ENCODE measurements at places on chromosomes 11 and 22.

DNA sequence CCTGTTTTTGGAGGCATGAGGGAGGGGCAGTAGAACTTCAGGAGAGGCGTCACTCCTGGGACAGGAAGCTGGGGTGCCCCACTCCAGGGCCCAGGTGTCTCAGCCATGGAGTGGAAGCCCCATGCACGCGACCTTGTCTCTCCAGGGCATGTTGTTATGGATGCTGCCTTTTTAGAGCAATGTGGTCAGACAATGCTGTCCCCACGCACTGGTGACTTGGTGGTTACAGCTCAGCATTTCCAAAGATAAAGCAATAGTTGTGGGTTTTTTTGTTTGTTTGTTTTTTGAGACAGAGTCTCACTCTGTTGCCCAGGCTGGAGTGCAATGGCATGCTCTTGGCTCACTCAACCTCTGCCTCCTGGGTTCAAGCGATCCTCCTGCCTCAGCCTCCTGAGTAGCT is 22.3 kb downstream of the EIF4G2 start:
- DNase-seq: no peak
- H3K4me3 ChIP-seq: no peak overlapping the region
- no peaks in the 10 kb centered on the region for H3K4me1 ChIP-seq
- H3K36me3 ChIP-seq: no peaks in the 10 kb centered on the region
- H3K27ac ChIP-seq: no peak overlapping the region

DNA sequence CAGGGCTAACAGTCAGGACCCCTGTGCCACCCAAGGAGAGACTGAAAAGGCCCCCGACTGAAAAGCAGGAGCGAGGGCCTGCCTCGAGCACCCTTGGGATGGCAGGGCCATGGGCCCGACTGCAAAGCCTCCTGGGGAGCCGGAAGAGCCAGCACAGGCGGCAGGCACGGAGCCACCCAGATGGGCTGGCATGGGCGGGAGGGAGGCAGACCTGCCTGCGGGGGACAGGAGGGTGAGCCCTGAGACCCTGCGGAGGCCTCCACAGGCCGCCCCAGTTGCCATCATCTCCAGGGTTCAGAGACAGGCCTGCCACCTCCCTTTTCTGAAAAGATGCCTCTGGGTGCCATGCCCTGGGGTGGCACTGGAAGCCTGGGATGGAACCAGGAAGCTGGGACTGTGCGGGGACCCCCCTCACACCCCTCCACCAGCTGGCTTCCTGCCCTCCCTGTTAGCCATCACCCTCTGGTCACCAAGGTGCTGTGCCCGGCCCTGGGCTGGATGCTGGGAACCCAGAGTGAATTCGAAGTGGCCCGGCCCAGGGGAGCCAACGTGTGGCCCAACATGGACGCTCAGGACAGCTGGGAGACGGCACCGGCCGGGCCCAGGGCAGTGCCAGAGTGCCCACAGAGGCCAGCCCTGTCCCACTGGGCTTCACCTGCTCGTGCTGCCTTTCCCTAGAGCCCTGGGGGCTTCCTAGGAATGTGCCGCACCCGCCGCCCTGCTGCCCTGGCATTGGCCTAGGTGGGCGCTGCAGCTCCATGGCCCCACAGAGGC is 13.8 kb downstream of the TSPAN32 start:
- H3K4me3 ChIP-seq: no peak overlapping the region
- H3K36me3 ChIP-seq: peaks cover 3% of the 10 kb centered on the region
- no peaks in the 10 kb centered on the region for H3K27me3 ChIP-seq
- no peak overlapping the region for H3K27ac ChIP-seq
- H3K4me1 ChIP-seq: peaks cover 15% of the 10 kb centered on the region

GRCh38 chr11:118885319-118885718 is 1.6 kb downstream of the CXCR5 start:
- DNase-seq: no peak
- H3K4me1 ChIP-seq: peaks cover 40% of the 10 kb centered on the region
- H3K27me3 ChIP-seq: no peaks in the 10 kb centered on the region
- H3K27ac ChIP-seq: peak overlapping the region; percentile 89

GRCh38 chr11:73157101-73158010 is 15.2 kb upstream of the FCHSD2 start:
- H3K27ac ChIP-seq: no peak overlapping the region
- H3K4me3 ChIP-seq: no peak overlapping the region
- no peak for DNase-seq
- H3K36me3 ChIP-seq: peaks cover 6% of the 10 kb centered on the region

DNA sequence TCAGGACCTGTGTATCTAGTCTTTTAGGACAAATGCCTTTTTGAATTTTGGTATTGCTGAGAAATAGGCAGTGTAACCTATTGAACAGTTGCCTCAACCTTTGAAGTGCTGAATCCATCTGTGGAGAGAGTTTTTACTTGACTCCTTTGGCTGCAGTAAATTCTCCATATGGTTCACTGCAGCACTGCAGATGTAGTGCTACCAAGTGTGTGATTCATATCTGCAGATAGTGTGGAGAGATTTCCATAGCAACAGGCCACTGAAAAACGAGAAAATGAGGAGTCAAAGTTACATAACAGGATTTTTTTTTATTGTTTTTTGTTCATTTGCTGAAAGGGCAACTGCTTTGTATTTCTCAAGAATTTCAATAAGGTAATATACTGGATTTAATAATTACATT is 356.1 kb downstream of the RAB38 start:
- no peak overlapping the region for H3K27ac ChIP-seq
- DNase-seq: no peak
- H3K27me3 ChIP-seq: no peaks in the 10 kb centered on the region

DNA sequence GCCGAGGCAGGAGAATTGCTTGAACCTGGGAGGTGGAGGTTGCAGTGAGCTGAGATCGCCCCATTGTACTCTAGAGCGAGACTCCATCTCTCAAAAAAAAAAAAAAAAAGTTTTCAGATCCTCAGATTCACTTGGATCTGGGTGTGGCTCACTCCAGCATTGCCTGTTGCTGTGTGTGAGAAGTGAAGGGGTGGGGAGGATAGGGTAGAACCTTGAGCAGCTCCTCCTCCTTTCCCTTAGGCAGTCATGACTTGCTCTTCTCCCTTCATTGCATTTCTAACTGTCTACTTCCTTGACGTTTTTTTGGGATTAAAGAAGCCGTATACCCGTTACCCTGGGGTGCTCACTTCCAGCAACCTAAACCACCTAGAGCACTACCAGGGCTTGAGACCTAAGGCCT is 63.1 kb upstream of the YWHAH start:
- H3K4me3 ChIP-seq: no peak overlapping the region
- H3K4me1 ChIP-seq: peaks cover under 1% of the 10 kb centered on the region
- H3K27ac ChIP-seq: no peak overlapping the region
- peaks cover 32% of the 10 kb centered on the region for H3K36me3 ChIP-seq
- no peaks in the 10 kb centered on the region for H3K27me3 ChIP-seq
- no peak for DNase-seq

DNA sequence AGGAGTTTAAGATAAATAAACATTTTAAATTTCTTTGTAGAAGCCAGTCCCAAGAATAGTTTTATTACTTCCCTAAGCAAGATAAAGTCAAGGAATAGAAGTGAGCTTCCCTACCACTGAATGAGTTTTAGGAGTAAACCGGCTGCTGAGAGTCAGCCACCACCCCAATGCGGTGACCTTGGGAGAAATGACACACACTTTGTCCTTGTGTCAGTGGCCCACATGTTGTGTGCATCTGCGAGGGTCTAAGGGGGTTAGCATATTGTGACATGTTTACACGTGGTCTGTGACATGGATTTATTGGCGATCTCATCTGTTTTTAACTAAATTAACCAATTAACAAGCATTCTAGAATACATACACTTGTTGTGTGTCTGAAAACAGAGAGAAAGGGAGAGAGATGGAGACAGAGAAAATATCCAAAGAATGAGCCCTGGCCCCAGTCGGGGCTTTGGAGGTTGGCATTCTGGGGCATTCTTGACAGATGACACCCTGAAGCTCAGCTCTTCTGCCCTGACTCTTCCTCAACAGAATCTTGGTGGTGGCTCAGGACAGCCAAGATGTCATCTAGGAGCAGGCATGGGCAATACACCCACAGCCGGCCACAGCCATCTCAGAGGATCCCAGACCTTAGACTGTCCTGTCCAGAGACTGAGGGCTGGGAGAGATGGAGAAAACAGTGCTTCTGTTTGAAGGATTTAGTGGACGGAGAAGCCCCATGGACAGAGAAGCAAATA is 29.7 kb upstream of the TMPRSS4 start:
- no peak for DNase-seq
- peaks cover 74% of the 10 kb centered on the region for H3K4me1 ChIP-seq
- peak overlapping the region; percentile 66 for H3K4me3 ChIP-seq
- no peaks in the 10 kb centered on the region for H3K27me3 ChIP-seq
- peak overlapping the region; percentile 98 for H3K27ac ChIP-seq
- H3K36me3 ChIP-seq: peaks cover 16% of the 10 kb centered on the region

DNA sequence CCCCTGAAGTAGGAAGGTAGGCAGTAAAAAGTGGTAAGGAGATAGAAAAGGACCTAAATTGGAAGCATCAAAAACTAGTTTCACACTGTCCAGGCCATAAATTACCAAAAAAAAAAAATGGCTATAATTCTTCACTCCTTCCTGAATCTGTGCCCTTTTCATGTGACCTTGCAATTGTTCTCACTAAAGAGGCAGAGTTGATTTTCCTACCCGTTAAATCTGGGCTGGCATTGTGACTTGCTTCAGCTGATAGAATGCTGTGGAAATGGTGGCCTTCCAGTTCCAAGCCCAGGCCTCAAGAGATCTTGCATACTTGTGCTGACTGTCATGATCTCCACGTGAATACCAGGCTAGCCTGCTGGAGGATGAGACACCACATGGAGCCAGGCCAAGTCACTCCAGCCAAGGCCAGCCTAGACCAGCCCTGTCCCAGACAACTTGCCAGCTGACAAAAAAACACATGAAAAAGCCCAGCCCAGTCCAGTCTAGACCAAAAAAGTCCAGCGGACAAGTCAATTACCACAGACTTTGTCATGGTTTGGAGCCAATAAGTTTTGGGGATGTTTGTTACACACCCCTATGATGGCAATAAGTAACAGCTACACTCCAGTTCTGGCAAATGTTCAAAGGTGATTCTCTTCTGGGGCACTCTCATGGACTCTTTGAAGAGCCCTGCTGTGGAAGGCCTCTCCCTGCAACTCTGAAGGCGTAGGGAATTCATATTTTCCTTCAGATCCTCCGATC is 51.4 kb upstream of the NUP50 start:
- peaks cover 22% of the 10 kb centered on the region for H3K27me3 ChIP-seq
- no peak overlapping the region for H3K27ac ChIP-seq
- H3K4me1 ChIP-seq: no peaks in the 10 kb centered on the region

DNA sequence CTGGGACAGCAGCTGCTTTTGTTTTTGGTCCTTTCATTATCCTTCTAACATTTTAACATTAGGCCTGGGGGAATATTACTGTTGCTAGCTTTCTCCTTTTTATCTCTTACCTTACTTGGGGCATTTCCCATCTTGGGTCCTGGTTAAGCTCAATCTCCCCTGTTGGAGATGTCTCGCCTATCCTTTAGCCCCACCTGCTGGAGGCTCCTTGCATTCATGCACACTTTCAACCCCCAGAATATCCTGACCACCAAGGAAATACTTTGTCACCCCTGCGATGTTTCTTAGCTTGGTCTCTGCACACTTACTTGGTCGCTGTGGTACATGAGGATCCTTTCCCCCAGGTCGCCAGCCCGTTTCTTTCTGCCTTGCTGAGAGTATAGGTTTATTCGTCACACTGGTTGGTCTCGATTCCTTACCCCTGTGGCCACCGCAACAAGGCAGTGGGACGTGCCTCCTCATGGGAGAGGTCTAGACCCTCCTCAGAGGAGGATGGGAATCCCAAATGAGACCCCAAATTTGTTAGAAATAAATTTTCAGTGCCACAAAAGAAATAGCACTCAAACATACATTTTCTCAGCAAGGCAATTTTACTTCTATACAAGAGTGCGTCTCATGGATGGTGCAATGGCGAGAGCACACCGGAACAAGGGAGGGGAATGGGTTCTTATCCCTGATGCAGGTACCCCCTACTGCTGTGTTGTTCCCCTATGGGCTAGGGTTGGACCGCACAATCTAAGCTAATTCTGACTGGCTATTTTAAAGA is 5.4 kb upstream of the TXN2 start:
- H3K27ac ChIP-seq: no peak overlapping the region
- H3K4me1 ChIP-seq: peaks cover 7% of the 10 kb centered on the region
- H3K36me3 ChIP-seq: peaks cover 12% of the 10 kb centered on the region

GRCh38 chr11:124193221-124194010 is 10.3 kb downstream of the OR10D3 start:
- H3K27ac ChIP-seq: no peak overlapping the region
- no peaks in the 10 kb centered on the region for H3K36me3 ChIP-seq
- no peaks in the 10 kb centered on the region for H3K4me1 ChIP-seq
- no peak for DNase-seq

GRCh38 chr11:33926671-33927552 is 35.0 kb upstream of the LMO2 start:
- no peak overlapping the region for H3K4me3 ChIP-seq
- H3K27me3 ChIP-seq: peaks cover 32% of the 10 kb centered on the region
- H3K27ac ChIP-seq: no peak overlapping the region
- H3K36me3 ChIP-seq: no peaks in the 10 kb centered on the region

GRCh38 chr11:1628506-1629325 is 859 bp upstream of the KRTAP5-5 start:
- H3K27ac ChIP-seq: no peak overlapping the region
- H3K36me3 ChIP-seq: peaks cover 2% of the 10 kb centered on the region
- peak; percentile 64 for DNase-seq
- peaks cover 7% of the 10 kb centered on the region for H3K4me1 ChIP-seq

DNA sequence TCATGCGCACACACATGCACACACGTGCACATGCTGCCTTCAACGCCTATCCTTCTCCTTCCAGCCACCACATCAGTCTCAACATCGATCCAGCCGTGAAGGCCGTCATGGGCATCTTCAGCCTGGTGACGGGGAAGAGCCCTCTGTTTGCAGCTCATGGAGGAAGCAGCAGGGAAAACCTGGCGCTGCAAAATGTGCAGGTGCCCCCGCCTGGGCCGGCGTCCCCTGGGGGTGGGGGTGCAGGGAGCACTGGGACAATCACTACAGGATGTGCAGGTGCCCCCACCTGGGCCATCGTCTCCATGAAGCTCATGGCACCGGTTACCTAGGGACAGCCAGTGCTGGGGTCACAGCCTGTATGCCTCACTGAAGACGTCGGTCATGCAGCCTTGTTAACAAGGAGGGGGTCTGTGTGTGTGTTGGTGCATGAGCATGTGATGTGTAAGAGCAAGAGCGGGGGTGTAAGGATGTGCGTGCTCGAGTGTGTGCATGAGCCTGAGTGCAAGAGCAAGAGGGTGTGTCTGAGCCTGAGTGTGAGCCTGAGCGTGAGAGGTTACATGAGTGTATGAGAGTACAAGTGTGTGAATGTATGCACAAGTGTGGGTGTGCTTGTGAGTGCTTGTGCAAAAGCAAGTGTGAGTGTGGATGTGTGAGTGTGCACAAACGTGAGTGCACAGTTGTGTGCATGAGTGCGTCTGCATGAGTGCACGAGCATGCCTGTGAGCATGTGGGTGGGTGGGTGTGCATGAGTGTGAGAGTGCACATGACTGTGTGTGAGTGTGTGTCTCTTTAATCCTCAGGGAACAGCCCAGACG is 31.5 kb downstream of the NADSYN1 start:
- peaks cover 8% of the 10 kb centered on the region for H3K4me1 ChIP-seq
- H3K36me3 ChIP-seq: peaks cover 57% of the 10 kb centered on the region
- DNase-seq: no peak

GRCh38 chr11:89125298-89125697 is 52.4 kb upstream of the TYR start:
- H3K4me3 ChIP-seq: no peak overlapping the region
- H3K36me3 ChIP-seq: no peaks in the 10 kb centered on the region
- no peaks in the 10 kb centered on the region for H3K4me1 ChIP-seq
- no peak overlapping the region for H3K27ac ChIP-seq
- no peaks in the 10 kb centered on the region for H3K27me3 ChIP-seq
- no peak for DNase-seq
